ENCODE measurements at places on chromosomes 12 and 14. TPM values are rescaled to one million over a fixed set of nuclear protein-coding genes. Genes with fewer than 3 reads are reported as not detected.

ENDOU gene
- total RNA-seq, result 2.3 TPM

NYNRIN gene
- 24.9 TPM for total RNA-seq

NELL2 gene
- 1.1 TPM for total RNA-seq

TAS2R30 gene
- 17.8 TPM for total RNA-seq

TSPAN9 gene
- 30.3 TPM for total RNA-seq

R3HDM2 gene
- 24.2 TPM for total RNA-seq

TESPA1 gene
- total RNA-seq, result 1.3 TPM

KRT6C gene
- total RNA-seq, result not detected

GRCh38 chr12:76236640-76237039, 111.6 kb downstream of the BBS10 start:
- no peak for DNase-seq

DNA sequence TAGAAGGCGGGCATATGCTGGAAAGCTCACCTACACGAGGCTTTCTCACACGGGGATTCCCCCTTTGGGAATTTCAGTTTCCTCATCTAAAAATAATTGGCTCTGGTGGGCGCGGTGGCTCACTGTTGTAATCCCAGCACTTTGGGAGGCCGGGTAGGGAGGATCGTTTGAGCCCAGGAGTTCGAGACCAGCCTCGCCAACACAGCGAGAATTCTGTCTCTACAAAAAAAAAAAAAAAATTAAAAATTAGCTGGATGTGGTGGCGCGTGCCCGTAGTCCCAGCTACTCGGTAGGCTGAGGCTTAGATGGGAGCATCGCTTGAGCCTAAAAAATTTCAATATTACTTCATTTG, 400 bp upstream of the NDUFA12 start:
- DNase-seq, result no peak

- DNase-seq, result no peak
Observed at GRCh38 chr12:49951411-49952240, 1.1 kb downstream of the AQP2 start.

GRCh38 chr12:49916129-49916919, 12.6 kb upstream of the FAIM2 start:
- DNase-seq, result no peak

GRCh38 chr14:24067133-24068082, 4.0 kb upstream of the CPNE6 start:
- no peak for DNase-seq

DNA sequence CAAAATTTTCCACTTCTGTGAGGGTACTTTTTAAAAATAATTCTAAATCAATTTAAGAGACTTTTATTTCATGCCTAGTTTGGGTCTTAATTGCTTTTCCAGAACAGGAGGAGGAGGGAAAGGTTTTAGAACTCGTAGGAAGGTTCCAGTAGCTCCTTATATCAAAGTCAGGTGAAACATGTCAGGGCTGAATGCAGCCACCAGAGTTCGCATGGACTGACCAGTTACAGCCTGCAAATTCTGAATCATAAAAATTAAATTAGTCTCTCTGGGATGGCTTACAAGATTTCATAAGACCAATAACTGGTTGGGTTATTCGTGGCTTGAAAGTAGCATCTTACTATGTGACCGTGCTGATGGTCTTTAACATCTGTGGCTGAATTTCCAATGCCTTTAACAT, 397 bp downstream of the BDKRB1 start:
- no peak for DNase-seq

DNA sequence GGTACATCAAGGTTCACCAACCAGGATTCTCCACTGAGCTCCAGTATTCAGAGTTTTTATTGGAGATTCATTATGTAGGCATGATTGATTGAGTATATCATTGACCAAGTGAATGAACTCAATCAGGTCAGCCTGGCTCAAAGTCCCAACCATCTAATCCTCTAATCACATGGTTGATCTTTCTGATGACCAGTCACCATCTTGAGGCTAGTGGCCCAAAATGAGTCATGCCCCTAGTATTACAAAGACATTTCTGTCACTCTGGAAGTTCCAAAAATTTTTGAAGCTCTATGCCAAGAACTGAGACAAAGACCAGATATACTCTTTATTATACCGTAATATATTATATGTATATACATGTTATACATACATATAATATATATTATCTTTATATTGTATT, 75.9 kb upstream of the ATF7IP start:
- DNase-seq, result no peak

DNA sequence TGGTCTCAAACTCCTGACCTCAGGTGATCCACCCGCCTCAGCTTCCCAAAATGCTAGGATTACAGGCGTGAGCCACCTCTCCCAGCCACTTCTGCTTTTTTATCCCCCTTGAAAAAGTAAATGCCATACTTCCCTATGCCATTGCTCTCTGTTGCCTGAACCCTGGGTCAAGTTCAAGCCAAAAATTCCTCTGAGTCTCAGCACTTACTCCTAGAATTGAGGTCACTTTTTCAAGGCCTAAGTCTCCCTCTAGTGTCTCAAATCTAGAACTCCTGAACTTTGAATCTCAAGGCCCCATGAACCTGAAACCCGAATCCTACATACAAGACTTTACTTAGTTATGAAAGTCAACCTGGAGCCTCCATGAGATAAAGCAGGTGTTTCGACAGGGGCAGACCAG, 1.4 kb upstream of the APOBEC1 start:
- no peak for DNase-seq

DNA sequence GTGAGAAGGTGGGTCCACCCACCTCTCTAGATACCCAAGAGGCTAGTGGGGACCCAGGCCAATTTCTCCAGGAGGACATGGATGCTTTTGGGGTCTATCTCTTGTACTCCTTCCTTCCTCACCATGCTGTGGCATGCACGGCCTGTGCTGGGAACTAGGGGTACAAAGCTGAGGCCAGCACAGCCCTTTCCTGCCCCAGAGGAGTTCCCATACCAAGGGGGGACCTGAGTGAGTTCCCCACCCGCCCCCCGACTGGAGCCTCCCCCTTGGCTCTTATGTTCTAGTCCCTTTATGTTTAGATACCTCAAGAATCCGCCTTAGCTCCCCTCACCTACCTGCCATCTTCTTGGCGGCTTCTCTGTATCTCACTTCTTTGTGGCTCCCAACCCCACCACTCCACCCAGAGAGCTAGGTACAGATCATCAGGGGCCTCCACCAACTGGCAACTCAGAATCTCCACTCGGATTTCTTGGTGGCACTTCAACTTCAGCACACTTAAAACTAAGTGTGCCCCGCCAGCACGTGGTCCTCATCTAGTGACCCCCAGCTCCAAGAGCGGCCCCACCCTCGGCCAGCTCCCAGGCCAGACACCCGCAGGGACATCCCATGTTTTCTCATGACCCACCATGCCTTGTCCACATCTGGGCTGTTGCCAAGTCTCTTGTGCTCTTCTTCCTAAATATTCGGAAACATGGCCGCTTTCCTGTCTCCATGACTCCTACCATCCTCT, 115.2 kb upstream of the RTL1 start:
- peak; percentile 15 for DNase-seq

DNA sequence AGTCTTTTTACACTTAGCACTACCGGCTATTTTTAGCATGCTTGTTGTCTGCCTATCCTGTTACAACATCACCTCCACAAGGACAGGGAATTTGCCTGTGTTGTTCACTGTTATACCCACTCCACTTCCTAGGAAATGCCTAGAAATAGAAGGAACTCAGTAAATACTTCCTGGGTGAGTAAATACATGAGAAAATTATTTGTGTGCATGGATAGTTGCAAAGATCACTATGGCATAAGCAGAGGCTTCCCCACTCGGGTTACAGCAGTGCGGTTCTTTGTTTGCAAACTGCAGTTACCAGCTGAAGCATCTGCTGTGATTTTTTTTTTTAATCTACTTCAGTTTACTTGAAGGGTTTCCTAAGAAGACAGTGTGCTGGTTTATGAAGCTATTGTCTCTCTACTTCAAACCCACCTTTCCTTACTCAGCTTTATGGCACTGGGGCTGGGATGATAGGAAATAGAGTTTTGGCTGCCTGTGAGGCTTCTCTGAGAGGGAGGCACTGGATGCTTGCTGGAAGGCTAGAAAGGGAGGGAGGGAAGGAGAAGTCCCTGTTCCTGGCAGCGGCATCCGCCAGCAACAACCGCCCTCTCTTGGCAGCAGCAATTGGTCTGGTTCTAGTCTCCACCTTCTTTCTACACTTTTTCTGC, 29.0 kb downstream of the PDE6H start:
- DNase-seq, result no peak

GRCh38 chr12:32895688-32896431, 717 bp downstream of the PKP2 start:
- no peak for DNase-seq

DNA sequence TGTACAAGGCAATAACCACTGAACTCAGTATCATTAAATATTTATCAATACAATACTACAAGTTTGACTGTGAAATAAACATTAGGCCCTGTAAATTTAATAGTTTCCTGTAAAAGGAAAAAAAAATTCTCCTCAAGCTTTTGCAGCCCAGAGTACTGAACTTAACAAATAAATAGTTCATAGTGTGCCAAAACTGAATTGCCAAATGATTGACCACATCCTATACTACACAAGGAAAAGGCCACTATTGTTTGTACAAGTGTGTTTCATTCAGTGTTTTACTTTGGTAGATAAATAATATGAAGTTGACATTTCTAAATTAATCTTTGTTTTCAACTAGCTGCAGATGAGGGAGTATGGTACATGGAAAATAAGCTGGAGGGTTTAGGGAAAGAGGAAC, 379.6 kb downstream of the FLRT2 start:
- no peak for DNase-seq

- DNase-seq, result no peak
Observed at GRCh38 chr12:102977945-102978706, 20.7 kb downstream of the ASCL1 start.

- DNase-seq, result no peak
Observed at GRCh38 chr12:58323676-58324075, 382.3 kb downstream of the ATP23 start.

DNA sequence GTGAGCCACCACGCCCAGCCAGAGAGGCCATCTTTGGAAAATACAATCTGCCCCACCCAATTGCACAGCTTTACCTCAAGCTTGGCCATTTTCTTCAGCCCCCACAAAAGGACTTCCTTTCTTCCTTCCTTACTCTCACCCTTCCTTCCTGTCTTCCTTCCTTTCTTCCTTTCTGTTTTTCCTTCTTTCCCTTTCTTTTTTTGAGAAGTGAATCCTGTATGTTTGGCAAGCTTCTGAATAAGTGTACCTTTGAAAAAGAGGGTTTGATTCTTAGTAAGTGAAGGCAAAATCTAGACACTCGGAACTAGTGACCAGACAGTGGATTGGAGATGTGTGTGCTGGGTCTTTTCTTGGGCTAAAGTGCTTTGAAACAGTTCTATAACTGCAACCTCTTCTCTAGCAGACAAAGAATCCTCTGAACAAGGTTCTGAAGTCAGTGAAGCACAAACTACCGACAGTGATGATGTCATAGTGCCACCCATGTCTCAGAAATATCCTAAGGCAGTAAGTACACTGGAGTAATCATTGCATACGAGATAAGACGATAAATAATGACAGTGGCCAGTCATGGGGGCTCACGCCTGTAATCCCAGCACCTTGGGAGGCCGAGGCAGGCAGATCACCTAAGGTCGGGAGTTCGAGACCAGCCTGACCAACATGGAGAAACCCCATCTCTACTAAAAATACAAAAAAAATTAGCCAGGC, 49.5 kb downstream of the SUPT16H start:
- DNase-seq, result no peak

GRCh38 chr12:27272373-27273028, 28.4 kb downstream of the STK38L start:
- no peak for DNase-seq

GRCh38 chr12:111218499-111218898, 150.4 kb downstream of the PHETA1 start:
- no peak for DNase-seq

GRCh38 chr12:15411842-15412241, 89.5 kb downstream of the PTPRO start:
- DNase-seq, result no peak

- DNase-seq, result no peak
Observed at GRCh38 chr12:104740668-104741067, 217.4 kb downstream of the SLC41A2 start.

Measured in omental fat pad (tissue), 4 donors.